ENCODE measurements at places on chromosomes 13 and 19. TPM values are rescaled to one million over a fixed set of nuclear protein-coding genes. Genes with fewer than 3 reads are reported as not detected.

GRCh38 chr19:48970923-48971395, 5.8 kb downstream of the FTL start:
- peak; percentile 77 for DNase-seq

- DNase-seq, result no peak
Measured at GRCh38 chr13:52027832-52028231, 3.3 kb downstream of the UTP14C start.

The SAFB2 gene
- 38.8 TPM for polyA plus RNA-seq

The ZNF154 gene
- polyA plus RNA-seq, result not detected

DNA sequence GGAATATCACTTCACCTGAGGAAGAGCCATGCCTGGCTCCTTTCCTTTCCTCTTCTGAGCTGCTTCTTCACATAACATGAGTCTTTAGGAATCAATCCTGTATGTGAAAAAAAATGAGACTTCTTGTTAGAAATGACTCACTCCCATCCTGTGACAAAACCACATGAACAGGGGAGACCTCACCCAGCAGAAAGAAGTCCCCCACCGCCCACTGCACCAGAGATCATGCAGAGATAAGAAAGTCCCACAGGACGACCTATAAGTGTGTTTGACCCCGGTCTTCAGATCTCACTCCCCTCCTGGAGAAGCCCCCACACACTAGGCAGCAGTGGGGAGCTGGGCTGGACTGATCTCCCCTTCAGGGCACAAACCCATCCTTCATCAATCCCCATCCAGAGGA, 7.8 kb downstream of the ZNF600 start:
- DNase-seq, result no peak

DNA sequence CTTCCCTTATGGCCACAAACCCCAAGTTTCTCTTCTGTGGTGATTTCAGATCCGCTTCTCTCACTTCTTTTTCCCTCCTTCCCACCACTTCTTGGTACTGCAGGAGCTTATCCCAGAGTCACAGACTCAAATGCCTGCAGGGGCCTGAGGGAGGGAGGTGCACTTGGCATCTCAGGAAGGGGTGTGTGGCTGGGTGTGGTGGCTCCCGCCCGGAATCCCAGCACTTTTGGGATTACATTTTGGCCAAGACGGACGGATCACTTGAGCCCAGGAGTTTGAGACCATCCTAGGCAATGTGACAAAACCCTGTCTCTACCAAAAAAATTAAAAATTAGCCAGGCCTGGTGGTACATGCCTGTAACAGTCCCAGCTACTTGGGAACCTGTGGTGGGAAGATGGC, 5.6 kb downstream of the USF2 start:
- DNase-seq, result no peak

GRCh38 chr19:40805258-40805868, 6.4 kb downstream of the EGLN2 start:
- peak; percentile 57 for DNase-seq

GRCh38 chr19:7224209-7224686, 70.0 kb downstream of the INSR start:
- DNase-seq, result peak; percentile 17

- DNase-seq, result no peak
Measured at GRCh38 chr19:54451331-54451871, 2.4 kb downstream of the LENG8 start.

DNA sequence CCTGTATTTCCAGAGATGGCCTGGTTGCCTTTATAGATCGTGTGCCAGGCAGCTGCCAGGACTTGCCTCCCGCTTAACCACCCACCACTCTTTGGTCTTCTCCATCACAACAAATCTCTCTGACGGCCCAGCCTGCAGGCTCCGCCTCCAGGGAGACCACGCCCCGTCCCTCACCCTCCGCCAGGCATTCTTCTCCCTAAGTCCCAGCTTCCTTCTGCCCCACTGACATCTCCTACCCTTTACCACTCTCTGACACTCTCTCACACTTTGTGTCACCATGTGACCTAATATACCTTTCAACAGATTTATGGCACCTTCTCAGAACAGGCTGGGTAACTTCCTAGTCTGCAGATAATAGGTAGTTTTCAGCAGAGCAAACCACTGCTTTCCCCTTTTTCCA, 95.1 kb downstream of the CAB39L start:
- DNase-seq, result peak; percentile 79

- peak; percentile 80 for DNase-seq
Measured at GRCh38 chr19:41327576-41328156, 17.7 kb downstream of the CCDC97 start.

The TMEM161A gene
- 26.8 TPM for polyA plus RNA-seq

DNA sequence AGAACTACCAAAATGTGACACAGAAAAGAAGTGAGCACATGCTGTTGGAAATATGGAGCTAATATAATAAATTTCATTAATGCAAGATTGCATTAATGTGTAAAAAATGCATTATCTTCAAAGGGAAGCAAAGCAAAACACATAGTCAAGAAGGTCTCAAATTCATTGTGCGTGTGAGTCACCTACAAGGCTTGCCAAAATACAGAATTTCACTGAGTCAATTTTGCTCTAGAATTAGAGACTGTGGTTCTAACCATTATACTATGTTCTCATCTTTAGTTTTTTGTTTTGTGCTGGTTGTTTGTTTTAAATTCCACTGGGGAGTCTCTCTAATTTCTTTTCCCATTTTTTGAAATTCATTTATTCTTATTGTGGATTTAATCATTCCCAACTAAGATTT, 149.8 kb upstream of the SLITRK1 start:
- DNase-seq, result no peak

The UBE2L5 gene
- not detected for polyA plus RNA-seq

DNA sequence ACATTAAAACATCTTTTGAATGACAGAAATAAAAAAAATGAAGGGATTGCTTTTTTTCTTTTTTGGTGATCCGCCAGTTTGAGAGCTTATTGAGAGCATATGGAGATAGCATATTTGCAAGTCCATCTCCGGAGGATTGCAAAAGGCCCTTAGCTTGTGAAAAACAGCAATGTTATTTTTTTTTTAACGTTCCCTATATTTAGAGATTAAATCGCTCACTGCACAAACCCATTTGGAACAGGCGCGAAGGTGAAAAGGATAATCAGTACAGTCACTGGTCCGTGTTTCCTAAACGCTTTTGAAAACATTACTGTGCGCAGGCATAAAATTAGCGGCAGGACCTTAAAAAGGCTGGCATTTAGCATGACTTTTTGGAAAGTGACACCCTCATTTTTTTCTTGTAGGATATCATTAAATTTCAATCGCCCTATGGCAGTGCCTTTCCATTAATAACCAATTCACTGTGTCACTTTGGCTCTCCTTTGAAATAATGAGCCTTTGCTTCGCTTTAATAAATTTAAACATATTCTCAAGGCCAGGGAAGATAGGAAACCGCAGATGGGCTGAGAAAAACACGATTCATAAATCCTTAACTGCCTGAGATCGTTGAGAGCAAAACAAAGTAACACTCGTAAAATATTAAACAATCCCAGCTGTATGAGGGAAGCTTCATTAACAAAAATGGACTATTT, 342.2 kb downstream of the DACH1 start:
- no peak for DNase-seq

DNA sequence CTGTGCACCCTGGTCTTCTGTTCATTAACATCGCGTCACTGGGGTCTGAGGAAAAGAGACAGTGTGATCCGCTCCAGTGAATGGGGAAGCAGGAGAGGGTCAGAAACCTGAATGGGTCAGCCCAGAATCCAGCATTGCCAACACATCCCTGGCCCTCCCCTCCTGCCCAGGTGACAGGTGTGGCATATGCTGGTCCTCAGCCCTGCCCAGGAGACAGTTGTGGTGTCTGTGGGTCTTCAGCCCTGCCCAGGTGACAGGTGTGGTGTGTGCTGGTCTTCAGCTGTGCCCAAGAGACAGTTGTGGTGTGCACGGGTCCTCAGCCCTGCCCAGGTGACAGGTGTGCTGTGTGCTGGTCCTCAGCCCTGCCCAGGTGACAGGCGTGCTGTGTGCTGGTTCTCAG, 8.0 kb downstream of the TFDP1 start:
- DNase-seq, result no peak

- DNase-seq, result peak; percentile 43
Measured at GRCh38 chr19:35459414-35460082, 11.5 kb downstream of the FFAR2 start.

All from small intestine (tissue), 16 donors.